HEK293T (cell line): ENCODE measurements at places on chromosomes 11 and 22.
A peak's percentile ranks its signal among the peaks of the same experiment; 100 is the strongest.

- no peak for DNase-seq
These were observed 50.6 kb upstream of the PPARA start for GRCh38 chr22:46099740-46100139.

- DNase-seq, result no peak
These were observed 97.0 kb upstream of the DRD2 start for GRCh38 chr11:113572136-113572735.

DNA sequence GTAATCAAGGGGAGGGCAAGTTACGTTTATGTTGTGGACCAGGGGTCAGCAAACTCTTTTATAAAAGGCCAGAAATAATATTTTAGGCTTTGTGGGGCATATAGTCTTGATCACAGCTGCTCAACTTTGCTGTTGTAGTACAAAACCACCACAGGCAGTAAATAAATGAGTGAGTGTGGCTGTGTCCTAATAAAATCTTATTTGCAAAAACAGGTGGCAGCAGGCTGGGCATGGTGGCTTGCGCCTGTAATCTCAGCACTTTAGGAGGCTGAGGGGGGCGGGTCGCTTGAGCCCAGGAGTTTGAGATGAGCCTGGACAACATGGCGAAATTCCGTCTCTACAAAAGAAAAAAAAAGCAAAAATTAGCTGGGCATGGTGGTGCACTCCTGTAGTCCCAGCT, 57.9 kb upstream of the NUP160 start:
- no peak for DNase-seq

GRCh38 chr11:121802542-121802941, 313.5 kb downstream of the BLID start:
- no peak for DNase-seq

GRCh38 chr11:73221451-73221850, 3.4 kb downstream of the P2RY2 start:
- DNase-seq, result no peak

DNA sequence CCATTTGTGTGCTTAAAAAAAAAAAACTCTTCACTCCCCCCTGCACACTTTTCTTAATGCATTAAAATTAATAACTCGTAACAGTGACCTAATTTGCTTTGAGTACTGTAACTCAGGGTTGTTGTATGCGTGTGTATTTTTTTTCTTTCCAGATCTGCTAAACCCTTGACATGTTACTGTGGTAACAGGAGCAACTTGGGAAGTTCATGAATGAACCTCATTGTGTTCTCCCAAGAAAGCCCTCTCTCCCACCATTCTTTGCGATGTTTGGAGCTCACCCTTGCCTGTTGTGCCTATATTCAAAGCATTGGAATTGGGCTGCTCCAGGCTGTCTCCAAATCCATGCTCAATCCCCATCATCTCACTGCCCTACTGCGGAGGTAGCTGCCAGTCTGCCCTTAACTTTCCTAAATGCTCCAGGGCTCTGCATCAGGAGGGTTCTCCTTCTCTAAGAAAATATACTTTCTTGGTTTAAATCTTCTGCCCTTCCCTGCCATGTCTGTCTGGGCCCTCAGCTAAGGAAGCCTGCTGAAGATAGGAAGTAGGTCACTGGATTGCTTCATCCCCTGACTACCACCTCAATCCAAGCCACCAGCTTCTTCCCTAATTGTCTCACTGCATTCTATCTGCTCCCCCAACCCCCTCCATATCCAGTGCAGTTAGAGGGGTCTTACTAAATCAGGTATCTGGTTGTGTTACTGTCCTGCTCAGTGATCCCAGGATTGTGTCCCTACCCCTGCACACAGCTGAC, 70.3 kb downstream of the KIRREL3 start:
- DNase-seq, result no peak

DNA sequence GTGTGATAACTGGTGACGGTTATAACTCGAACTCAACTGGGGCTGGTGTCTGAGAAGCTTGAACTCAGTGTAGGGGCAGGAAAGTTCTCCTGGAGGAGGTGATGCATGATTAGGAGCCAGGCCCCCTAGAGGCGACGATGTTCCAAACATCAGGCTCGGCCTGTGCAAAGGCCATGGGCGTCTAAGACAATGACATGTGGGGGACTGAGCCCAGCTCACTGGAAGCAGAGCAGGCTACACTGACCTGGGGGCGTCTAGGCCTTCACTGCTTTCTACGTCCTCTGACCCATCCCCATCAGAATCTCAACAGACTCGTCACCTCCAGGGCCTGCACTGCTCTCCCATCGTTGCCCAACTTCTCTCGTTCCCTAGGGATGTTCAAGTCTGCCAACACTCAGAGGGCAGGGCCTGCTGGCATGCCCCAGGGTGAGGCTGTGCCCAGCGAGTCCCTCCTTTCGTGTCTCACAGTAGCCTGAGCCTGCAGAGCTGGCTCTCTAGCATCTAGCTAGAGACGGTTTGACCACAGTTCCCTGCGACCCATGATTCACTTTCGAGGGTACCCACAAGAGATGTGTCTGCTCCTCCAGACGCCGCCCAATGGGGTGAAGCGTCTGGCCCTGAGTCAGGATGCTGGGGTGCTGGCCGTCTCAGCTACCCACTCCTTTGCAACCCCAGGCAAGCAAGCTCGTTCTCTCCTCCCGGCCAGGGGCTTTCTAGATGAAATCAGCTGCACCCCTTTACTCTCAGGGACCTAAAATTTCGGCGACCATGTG, 1.1 kb upstream of the ATG16L2 start:
- peak; percentile 78 for DNase-seq

- DNase-seq, result no peak
These were observed 31.7 kb upstream of the CXCR5 start for GRCh38 chr11:118851970-118852369.

- no peak for DNase-seq
These were observed 444.9 kb upstream of the DDI1 start for GRCh38 chr11:103591554-103591953.

DNA sequence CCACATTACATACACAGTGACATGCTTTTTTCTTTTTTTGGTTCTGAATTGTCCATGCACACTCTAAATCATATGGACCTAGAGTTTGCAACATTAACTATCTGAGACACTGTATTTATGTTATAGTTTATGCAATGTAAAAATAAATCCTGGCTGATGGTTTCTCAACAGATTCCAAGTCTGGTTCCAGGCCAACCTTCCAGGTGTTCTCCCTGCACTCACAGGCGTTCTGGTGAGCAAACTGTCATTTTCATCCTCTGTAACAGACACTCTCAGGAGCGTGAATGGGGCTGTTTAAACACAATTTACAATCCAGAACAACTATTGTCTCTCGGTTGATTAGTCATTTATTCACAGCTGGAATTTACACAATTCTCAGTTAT, 36.5 kb upstream of the ANKK1 start:
- DNase-seq, result no peak

- DNase-seq, result peak; percentile 37
These were observed at the start of gene MMP10 for GRCh38 chr11:102780491-102780918. TSS of gene MMP10 (minus strand) at chr11:102780628. CDS start at chr11:102780591, 37 bp downstream.

GRCh38 chr22:37062376-37062675, 10.8 kb downstream of the KCTD17 start:
- no peak for DNase-seq

- no peak for DNase-seq
These were observed 27.7 kb downstream of the CD44 start for GRCh38 chr11:35166369-35167360.

GRCh38 chr11:83054904-83055380, 16.8 kb downstream of the RAB30 start:
- DNase-seq, result no peak

GRCh38 chr11:100719809-100720221, 32.7 kb downstream of the ARHGAP42 start:
- DNase-seq, result no peak
